ENCODE measurements at places on chromosomes 3 and 15.
A peak's percentile ranks its signal among the peaks of the same experiment; 100 is the strongest.

- no peak for DNase-seq
Observed at GRCh38 chr3:188282871-188283270, 128.9 kb downstream of the LPP start.

- DNase-seq, result no peak
Observed at GRCh38 chr3:38101811-38102443, 35.0 kb downstream of the ACAA1 start.

- DNase-seq, result no peak
Observed at GRCh38 chr3:52857864-52858263, 23.0 kb upstream of the MUSTN1 start.

- DNase-seq, result no peak
Observed at GRCh38 chr3:134681522-134681900, 30.7 kb upstream of the KY start.

- DNase-seq, result peak; percentile 29
Observed at GRCh38 chr3:187678726-187679268, 8.6 kb upstream of the SST start.

GRCh38 chr3:30904996-30905395 lies 10.5 kb upstream of the GADL1 start:
- DNase-seq, result no peak

GRCh38 chr3:60081381-60082095 lies 1031.7 kb upstream of the CFAP20DC start:
- DNase-seq, result no peak

DNA sequence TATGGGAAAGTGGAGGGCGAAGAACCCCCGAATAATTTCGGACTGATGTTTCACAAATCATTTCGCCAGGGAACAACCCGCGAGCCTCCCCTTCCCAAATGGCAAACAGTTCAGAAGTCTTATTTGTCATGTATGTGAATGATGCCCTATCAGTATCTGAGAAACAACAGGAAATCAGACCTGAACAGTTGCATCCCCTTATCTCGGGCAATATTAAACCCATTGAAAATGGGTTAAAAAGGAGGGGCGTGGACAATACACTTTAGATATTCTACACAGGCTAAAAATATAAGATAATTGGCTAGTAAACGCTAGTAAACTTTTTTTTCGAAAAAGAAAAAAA lies 1003.3 kb upstream of the NR2F2 start:
- no peak for DNase-seq

- DNase-seq, result no peak
Observed at GRCh38 chr3:125960456-125961288, 8.3 kb upstream of the ROPN1B start.

GRCh38 chr3:107897471-107898061 lies 193.3 kb downstream of the CD47 start:
- DNase-seq, result no peak

DNA sequence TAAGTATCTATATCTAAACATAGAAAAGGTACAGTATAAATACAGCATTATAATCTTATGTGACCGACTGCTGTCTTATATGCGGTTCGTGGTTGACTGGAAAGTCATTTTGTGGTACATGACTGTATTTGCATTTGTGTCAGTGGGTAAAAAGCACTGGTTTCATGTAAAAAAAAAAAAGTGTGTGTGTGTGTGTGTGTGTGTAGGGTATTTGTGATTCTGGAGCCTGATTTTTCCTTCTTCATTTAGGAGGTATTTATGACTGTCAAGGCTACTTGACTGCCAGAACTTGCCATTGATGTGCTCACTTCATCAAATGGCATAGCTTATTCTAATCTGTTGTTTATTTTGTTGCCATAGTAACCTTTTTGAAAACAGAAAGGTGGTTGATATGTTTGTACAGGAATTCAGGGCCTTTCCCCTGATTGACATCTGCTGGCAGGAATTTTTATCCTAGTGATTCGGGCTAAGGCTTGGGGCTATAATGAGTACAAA lies 63.2 kb downstream of the AKAP13 start:
- DNase-seq, result no peak

DNA sequence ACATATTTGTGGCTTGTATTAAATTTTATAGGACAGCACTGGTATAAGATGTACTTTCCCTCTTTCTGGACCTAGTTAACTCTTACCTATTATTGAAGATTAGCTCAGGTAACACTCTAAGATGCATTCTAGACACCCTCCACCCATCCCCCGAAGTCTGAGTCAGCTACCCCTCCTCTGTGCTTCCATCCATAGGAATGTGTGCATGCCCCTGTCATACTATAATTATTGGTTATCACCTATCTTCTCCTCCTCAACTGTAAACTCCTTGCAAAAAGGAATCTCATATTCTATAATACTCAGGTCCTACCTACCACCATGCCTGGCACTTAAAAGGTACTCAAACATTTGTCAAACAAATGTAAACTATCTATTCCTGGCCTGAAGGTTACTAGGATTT lies 3.0 kb downstream of the PEAK1 start:
- no peak for DNase-seq

DNA sequence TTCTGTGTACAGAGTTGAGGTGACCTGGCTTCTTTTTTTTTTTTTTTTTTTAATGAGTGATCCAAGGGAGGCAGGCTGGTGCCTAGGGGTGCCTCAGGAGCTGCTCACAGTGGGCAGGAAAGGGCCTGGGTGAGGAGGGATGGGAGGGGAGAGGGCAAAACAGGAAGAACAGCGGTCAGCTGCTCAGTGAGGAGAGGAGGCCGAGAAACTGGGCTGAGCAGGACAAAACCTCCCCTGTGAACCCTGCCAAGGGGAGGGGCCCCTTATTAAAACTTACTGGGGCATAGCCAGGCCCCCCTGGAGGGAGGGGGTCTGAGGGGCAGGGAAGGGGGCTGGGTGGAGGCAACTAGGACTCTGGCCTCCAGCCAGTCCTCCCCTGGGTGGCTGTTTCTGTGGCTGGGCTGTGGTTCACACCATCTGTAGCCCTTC lies 3.5 kb downstream of the PLEKHO2 start:
- DNase-seq, result no peak

GRCh38 chr3:182258538-182259177 lies 534.6 kb upstream of the ATP11B start:
- peak; percentile 25 for DNase-seq

GRCh38 chr3:123791417-123791816 lies 92.7 kb downstream of the MYLK start:
- no peak for DNase-seq

DNA sequence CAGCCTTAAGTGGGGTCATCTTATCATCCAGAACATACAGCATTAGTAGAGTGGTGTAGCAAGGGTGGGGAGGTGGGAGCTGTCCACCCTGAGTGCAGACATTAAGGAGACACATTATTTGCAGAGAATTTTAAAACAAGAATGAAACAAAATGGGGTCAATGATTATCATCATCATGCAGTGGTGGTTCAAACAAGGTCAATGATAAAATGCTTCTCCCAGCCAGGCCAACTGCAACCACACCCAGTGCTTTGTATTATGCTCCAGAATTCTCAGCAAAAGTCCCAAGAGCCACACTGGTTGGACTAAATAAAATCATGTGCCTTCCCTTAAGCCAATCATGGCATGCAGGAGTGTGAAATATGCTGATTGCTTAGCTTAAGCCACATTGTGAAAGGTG lies 96.7 kb upstream of the FHIT start:
- DNase-seq, result no peak

GRCh38 chr3:132925256-132925930 lies 112.8 kb upstream of the TMEM108 start:
- DNase-seq, result no peak

- DNase-seq, result no peak
Observed at GRCh38 chr15:89039142-89039541, 49.1 kb upstream of the ABHD2 start.

GRCh38 chr3:110767838-110768237 lies 303.8 kb upstream of the NECTIN3 start:
- DNase-seq, result no peak

- DNase-seq, result no peak
Observed at GRCh38 chr3:42875325-42876151, at the start of gene CYP8B1. CYP8B1 (minus strand) TSS chr3:42875879; CDS start chr3:42875816, 63 bp downstream.

DNA sequence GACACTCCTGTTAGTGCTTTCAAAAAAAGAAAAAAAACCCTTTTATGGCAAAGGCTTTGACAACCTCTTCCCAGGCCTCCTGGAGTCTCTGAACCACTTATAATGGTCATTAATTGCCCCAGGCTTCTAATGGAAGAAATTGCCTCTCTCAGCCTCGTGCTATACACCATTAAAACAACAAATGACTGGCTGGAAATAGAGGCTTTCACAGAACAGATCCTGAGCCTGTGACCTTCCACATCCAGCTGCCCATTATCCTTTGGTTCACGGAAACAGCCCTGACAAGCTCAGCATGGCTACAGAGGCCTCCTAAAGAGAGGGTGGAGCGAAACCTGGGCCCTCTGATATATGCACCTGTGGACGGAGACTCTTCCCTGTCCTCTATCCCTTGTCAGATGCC lies 26.8 kb upstream of the MKRN3 start:
- DNase-seq, result no peak

DNA sequence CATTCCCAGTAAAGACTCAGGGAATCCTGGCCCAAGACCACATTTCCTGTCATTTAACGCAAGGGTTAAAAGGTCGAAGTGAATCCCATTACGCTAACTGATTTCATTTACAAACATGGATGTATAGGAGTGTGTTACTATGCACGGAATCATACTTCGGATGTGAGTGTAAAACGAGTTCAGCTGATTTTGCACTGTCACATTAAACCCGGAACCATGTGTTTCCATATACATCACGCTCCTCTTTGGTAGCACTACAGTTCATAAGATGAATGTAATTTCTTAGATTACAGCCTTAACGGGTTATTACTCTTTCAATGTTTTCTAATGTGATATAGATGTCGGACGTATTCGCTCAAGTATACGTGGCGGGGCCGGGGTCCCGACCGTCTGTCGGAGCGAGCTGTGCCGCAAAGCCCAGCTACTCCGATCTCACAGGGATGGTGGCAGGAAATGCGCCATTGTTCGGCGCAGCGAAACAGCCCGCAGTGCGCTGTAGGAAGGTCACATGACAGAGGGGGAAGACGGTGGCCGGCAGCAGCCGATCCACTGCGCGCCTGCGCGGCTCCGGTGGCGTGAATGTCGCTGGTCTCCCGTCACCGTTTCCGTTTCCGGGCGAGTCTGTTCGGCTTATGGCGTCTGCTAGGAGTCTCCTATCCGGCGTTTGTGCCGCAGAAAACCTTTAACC lies 97.3 kb downstream of the NPAP1 start:
- DNase-seq, result no peak

DNA sequence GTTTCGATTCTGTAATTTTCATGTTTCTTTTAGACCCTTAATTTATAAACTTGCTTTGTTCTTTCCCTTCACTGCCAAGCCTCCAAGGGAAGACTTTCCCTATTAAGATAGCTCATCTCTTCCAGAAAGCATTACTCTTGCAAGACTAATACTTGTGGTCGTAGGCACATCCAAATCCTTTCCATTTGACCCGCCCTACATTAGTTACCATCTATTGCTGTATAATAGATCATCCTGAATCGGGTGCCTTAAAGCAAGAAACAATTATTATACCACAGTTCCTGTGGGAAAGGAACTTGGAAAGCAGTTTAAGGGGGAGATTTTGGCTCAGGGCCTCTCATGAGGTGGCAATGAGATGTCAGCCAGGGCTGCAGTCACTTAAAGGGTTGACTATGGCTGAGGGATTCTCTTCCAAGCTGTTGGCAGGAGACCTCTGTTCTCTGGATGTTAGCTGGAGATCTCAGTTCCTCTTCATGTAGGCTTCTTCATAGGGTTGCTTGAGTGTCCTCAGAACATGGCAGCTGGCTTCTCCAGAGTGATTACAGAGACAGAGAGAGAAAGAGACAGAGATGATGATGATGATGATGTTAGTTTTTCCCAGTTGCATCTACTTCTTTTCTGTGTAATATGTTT lies 570.4 kb upstream of the TGFBR2 start:
- DNase-seq, result no peak

DNA sequence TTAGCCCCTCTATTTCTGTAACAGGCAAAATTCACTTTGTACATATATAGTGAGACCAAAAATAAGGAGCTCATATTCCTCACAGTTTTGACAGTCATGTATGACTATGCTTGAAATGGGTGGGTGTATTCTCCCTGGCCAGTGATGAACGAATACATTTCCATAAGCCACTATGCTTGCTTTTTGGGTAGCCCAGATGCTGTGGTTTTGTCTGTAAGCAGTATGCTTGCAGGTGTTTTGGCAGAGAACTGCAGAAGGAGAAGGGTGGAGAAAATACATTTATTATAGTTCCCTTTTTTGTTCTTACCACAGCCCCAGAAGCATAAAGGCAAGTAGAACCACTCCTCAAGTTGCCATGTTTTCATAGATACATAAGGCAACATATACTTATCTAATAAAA lies 131.2 kb downstream of the RBMS3 start:
- DNase-seq, result no peak

- no peak for DNase-seq
Observed at GRCh38 chr15:74983725-74984231, 11.6 kb upstream of the SCAMP5 start.

GRCh38 chr3:30350011-30350410 lies 256.4 kb upstream of the TGFBR2 start:
- DNase-seq, result no peak

GRCh38 chr15:57196865-57197264 lies 179.4 kb upstream of the CGNL1 start:
- DNase-seq, result no peak

DNA sequence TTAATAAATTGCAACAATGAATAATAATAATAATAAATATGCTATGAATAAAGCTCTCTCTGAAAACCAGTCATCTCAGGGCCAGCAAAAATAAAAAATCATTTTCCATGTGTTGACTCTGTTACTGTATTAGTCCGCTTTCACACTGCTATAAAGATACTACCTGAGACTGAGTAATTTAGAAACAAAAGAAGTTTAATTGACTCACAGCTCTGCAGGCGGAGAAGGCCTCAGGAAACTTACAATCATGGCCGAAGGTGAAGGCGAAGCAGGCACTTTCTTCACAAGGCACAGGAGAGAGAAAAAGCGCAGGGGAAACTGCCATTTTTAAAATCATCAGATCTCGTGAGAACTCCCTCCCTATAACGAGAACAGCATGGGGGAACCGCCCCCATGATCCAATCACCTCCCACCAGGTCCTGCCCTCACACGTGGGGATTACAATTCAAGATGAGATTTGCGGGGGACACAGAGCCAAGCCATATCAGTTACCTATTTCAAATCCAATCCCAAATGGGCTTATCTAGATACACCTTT lies 224.1 kb downstream of the IGSF11 start:
- DNase-seq, result no peak

GRCh38 chr3:98900265-98901118 lies 1.0 kb downstream of the DCBLD2 start:
- DNase-seq, result no peak

- no peak for DNase-seq
Observed at GRCh38 chr3:15327941-15328340, 4.4 kb downstream of the SH3BP5 start.

DNA sequence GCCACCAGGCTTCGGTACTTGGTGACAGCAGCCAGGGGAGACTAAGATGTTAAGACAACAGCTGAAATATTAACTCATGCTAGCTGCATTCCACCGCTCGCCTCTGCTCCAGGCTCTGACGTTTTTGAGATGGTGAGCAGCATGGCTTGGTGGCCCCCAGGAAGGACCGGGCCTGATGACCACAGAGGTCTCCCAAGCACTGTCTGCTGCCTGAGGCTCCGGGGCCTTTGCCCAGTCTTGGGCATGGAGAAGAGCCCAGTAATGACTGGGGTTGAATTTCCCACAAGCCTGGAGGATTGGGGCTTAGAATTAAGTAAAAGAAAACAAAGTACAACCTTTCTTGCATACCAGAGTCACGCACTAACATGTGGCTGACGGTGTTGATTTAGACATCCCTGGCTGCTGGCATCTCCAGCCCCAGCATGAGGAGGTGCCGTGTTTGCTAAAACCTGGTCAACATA lies 243.6 kb upstream of the LYSMD4 start:
- no peak for DNase-seq

GRCh38 chr15:59298225-59298853 lies 74.3 kb downstream of the MYO1E start:
- no peak for DNase-seq

- no peak for DNase-seq
Observed at GRCh38 chr3:186882150-186882524, 39.6 kb downstream of the ADIPOQ start.

All from NCI-H460 (cell line).